ENCODE measurements at places on chromosomes 7 and 10.

GRCh38 chr7:51261950-51262795 lies 54.4 kb downstream of the COBL start:
- DNase-seq, result no peak

- no peak for DNase-seq
These were observed 97.3 kb upstream of the GTF2I start for GRCh38 chr7:74560086-74560719.

DNA sequence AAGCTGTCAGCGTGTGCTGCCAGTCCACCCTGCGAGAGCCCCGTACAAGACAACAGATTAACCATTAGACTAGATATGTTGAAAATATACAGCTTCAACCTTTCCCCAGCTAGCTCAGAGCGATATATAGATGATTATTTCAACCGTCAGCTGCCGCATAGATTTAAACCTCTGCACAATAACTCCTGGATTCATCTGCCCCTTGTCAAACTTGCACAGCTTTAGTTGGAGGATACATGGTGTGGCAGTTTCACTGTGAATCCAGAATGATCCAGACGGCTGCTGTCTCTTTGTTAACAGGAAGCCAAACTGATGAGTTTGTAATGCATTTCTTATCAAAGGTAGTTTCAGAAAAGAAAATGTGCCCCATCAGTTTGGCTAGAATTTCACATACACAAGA lies 659.7 kb downstream of the KCNMA1 start:
- DNase-seq, result no peak

GRCh38 chr7:47600199-47601118 lies 18.5 kb upstream of the TNS3 start:
- no peak for DNase-seq

DNA sequence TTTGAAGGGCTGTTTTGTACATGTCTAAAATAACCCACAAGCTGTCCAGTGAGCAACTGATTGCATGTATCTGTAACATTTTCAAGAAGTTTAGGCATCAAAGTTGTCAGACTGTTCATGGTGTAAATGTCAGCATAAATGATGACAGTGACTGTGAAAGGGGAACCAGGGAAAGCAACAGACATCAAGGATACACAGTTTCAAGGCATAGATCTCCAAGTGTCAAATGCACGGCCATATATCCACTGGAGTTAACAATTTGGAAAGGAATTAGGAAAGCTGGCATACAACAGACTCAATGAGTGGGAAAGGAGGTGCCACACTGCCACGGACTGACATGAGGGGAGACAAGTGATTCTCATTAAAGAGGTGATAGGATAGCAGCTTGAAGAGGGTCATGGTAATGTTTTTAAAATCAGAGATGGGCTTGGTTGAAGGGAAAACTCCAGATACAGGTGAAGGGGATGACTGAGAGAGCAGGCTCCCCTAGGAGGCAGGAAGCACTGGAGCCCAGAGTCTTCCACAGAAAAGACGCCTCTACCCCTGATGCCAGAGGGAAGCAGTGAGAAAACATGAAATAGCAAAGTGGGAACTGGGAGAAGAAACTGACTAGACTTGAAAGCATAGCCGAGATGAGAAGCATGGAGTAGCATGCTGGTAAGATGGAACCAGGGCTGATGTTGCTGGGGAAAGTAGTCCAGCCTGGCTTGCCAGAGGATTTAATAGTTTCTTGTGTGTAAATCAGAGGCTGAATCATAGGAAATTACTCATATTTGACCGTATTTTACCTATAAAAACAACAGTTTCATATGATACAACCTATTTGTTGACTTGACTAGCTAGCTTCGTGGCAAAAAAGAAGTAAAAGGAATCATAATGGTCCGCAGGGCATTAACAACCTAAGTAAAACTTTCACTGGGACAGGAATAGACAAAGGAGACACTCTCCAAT lies 18.6 kb downstream of the NSMCE4A start:
- DNase-seq, result no peak

DNA sequence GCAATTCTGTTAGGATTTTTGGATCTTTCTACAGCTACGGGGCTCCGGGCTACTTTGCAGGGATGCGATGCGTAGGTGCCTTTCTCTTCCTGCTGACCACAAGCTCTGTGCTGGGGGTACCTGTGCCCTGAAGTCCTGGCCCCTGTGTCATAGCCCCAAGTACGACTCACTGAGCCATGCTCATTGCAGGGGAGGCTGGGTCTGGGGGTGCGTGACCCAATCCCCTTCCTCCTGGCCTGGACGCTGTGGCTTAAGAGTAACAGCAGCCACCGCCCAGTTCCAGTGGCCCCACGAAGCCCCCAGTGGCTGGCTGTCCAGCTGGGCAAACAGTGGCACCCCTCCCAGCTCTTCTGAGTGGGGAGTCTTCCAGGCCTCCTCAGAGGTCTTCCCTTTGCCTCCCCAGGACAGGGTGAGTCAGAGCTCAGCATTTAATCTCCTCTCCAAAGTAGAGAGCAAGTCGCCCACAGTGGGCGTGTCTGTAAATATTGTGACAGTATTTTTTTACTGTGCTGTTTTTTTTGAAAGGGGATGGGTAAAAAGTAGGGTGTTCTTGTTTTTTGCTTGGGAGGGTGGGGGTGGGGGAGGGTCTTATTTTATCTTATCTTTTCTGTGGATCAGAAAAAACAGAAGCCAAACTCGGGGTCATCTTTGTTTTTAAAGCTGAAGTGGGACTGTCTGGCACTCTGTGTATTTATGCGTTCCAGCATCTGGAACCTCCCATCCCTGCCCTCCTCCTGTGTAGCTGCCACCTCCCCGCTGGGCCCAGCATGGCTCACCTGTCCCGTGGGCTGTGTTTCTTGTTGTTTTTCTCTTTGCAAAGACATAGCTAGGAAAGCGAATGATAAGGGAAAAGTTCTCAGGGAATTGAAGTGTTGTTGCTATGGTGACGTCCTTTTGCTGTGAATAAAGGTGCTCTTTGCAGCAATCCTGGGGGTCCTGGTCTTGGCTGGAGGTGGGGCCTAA lies 8.2 kb downstream of the LFNG start:
- DNase-seq, result no peak

All from stimulated activated naive CD4-positive, alpha-beta T cell (primary cell).